ENCODE measurements at places on chromosomes 1 and 21. TPM values are rescaled to one million over a fixed set of nuclear protein-coding genes. Genes with fewer than 3 reads are reported as not detected.

DNA sequence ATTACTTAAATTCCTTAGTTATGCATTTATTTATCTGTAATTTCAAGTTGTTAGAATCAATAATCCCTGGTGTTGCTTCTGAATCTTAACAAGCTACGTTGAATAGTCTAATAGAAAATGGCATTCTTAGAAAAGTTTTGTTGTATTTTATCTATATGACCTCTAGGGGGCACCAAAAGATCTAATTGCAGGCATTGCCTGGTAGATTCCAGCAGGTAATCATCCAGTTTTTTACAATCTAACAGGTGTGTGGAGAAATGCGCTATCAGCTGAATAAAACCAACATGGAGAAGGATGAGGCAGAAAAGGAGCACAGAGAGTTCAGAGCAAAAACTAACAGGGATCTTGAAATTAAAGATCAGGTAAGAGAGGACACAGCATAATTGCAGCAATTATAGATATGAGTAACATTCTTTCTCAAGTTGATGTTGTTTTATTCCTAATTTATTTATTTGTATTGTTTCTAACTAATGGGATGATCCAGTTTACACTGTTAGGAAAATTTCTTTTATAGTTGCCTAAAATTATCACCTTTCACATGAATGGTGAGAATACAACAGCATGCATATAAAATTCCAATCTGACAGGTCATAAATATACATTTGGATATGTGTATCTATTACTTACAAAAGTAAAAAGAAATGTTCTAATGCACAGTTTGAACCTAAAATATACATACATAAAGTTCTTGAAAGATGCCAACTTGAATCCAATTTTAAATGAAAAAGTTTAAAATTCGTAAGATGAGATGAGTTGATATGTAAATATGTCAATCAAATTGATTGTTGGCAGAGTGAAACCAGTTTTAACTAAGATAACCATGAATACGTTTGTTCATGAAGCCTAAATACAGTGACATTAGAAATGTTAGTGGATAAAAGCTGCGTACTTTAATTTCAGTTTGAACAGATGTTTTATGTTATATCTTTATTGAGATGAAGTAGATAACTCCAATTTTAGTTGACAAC, 88.4 kb downstream of the SDCCAG8 start:
- H3K27ac ChIP-seq, result no peak overlapping the region
- H3K4me1 ChIP-seq, result no peaks in the 10 kb centered on the region
- no peaks in the 10 kb centered on the region for H3K27me3 ChIP-seq
- H3K36me3 ChIP-seq, result no peaks in the 10 kb centered on the region
- H3K4me3 ChIP-seq, result no peak overlapping the region
- ATAC-seq, result no peak

RGS8 gene
- total RNA-seq, result not detected

FCGR1A gene
- not detected for total RNA-seq

- no peaks in the 10 kb centered on the region for H3K4me1 ChIP-seq
- H3K27me3 ChIP-seq, result peaks cover 8% of the 10 kb centered on the region
Observed at GRCh38 chr1:54937469-54937868, 43.0 kb upstream of the TMEM61 start.

DNA sequence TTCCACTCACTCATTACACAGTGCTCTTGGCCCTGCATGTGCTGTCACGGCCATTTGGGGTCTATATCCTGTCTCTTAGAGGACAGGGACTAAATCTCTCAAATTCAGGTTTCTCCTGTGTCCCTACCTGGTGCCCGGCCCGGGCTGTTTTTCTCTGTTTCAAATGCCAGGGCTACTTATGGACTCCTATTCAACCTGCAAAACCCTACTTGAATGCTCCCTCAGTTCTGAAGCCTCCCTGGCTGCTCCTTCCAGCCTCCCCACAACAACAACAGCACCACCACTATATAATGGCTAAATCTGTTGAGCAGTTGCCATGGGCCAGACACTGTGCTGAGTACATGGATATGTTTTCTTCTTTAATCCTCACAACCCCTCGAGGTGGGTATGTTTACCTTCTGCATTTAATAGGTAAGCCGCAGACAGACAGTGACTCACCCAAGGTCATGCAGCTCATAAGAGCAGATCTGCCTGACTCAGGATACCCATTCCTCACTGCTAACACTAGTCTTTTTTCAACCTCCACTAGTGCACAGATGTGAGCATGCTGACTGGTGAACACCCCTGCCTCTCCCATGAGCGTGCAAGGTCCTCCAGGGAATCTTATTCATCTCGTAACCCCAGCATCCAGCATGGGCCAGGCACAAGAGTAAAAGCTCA, 29.9 kb downstream of the DHRS3 start:
- H3K27me3 ChIP-seq, result no peaks in the 10 kb centered on the region
- peaks cover 40% of the 10 kb centered on the region for H3K4me1 ChIP-seq
- H3K36me3 ChIP-seq, result no peaks in the 10 kb centered on the region
- no peak overlapping the region for H3K4me3 ChIP-seq

ZFP69B gene
- 1.2 TPM for total RNA-seq

ADGRB2 gene
- 4.5 TPM for total RNA-seq

DNA sequence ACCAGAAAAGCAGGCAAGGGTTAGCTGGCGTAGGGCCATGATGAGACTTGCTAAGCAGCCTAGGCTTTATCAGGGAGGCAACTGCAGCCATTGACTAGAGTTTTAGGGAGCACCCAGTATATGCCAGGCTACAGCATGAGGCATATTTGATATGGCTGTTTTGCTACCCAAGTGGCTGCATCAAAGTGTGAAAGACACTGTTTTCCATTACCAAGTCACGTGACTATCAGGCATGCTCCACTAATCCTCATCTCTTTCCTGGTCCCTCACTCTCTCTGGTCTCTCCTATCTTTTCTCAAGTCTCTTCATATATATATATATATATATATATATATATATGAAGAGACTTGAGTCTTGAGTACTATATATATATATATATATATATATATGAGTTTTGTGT, 206.7 kb upstream of the POU3F1 start:
- peaks cover 58% of the 10 kb centered on the region for H3K27me3 ChIP-seq
- H3K4me1 ChIP-seq, result no peaks in the 10 kb centered on the region
- no peak for ATAC-seq
- H3K27ac ChIP-seq, result no peak overlapping the region

ANXA9 gene
- not detected for total RNA-seq

- no peaks in the 10 kb centered on the region for H3K4me1 ChIP-seq
- no peak overlapping the region for H3K4me3 ChIP-seq
- H3K27ac ChIP-seq, result peak overlapping the region; percentile 72
- H3K27me3 ChIP-seq, result no peaks in the 10 kb centered on the region
Observed at GRCh38 chr1:208028526-208028925, 117.6 kb upstream of the CD34 start.

- no peaks in the 10 kb centered on the region for H3K27me3 ChIP-seq
- H3K4me1 ChIP-seq, result no peaks in the 10 kb centered on the region
- no peak for ATAC-seq
- no peak overlapping the region for H3K27ac ChIP-seq
- H3K4me3 ChIP-seq, result no peak overlapping the region
Observed at GRCh38 chr1:189432753-189433152, 1044.9 kb downstream of the BRINP3 start.

TPRG1L gene
- total RNA-seq, result 52.1 TPM

DTL gene
- total RNA-seq, result not detected

ANGPTL1 gene
- 317 TPM for total RNA-seq

GRCh38 chr1:230589951-230590350, 52.3 kb upstream of the COG2 start:
- ATAC-seq, result no peak
- no peak overlapping the region for H3K4me3 ChIP-seq
- H3K36me3 ChIP-seq, result no peaks in the 10 kb centered on the region

OR2T11 gene
- total RNA-seq, result not detected

DNA sequence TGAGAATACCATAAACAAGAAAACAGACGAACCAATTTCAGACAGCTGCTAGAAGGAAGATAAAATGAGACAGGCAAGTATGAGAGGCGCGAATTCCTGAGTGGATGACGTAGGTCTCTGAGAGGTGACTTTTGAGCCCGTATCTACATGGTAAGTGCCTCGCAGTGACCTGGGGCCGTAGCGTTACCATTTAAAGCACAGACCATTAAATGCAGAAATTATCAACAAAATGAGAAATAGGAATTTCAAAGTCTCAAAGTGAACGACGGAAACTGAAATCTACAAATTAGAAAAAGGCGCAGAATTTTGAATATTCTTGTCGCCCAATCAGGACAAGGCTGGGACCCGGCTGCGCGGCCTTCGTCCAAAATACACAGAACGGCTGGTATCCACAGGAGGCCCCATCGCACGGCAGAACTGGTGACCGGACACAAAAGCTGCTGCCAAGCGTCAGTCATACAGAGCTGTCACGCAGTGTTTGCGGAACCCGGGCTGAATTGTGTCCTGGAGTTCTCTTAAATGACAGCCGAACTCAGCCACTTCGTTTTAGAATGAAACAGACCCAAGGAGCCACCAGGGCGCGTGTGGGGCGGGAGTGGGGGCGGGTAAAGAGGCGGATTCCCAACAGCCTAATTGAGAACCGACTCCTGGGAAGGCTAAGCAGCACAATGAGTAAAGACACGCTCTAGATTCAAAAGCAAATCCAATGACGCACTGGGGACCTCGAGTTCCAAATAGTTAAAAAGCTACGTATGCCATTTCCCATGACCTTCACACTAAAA, 13.8 kb upstream of the BOLA1 start:
- peak overlapping the region; percentile 94 for H3K4me3 ChIP-seq
- H3K27ac ChIP-seq, result peak overlapping the region; percentile 98
- ATAC-seq, result peak; percentile 17
- peaks cover 5% of the 10 kb centered on the region for H3K4me1 ChIP-seq

GRCh38 chr1:36083635-36084496, at the start of gene TEKT2:
TSS of gene TEKT2 (plus strand) at chr1:36084094. CDS start at chr1:36084922, 828 bp downstream.
- H3K4me3 ChIP-seq, result peak within 1 kb of the TSS; percentile 34
- no peak for ATAC-seq
- H3K36me3 ChIP-seq, result no peaks in the 10 kb centered on the region
- H3K27me3 ChIP-seq, result peaks cover 29% of the 10 kb centered on the region
- H3K4me1 ChIP-seq, result no peaks in the 10 kb centered on the region

- no peaks in the 10 kb centered on the region for H3K36me3 ChIP-seq
- H3K4me1 ChIP-seq, result no peaks in the 10 kb centered on the region
- no peaks in the 10 kb centered on the region for H3K27me3 ChIP-seq
- H3K27ac ChIP-seq, result no peak overlapping the region
- no peak for ATAC-seq
Observed at GRCh38 chr1:235767795-235768194, 98.9 kb downstream of the LYST start.

LCK gene
- 3.5 TPM for total RNA-seq

DNA sequence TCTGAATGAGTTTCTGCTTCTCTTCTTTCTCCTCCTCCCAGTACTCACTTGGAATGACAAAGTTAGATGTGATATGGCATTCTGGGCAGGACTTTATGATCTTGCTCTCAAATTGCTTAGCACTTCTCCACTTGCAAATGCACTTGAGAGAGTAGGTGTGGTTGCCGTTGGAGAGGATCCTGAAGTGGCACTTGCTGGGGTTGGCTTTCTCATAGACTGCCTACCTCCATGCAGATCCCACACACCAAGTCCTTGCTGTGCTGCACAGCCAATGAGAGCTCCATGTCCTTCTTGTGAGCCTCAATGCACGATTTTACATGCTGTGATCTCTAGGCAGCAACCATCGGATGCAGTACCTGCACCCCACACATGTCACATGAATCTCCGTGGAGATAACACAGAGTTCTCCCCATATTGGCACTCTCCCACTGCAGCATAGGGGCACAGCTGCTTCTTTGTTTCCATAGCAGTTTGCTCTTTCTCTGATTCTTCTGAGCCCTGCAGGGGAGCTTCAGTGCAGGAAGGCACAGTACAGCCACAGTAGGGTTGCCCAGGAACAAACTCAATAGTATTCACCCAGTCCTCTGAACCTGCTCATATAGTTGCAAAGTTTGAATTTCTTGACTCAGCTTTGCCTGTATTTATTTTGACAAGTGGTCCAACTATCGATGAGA, 45.2 kb downstream of the ZNF691 start:
- H3K27me3 ChIP-seq, result peaks cover 7% of the 10 kb centered on the region
- H3K4me3 ChIP-seq, result no peak overlapping the region
- H3K4me1 ChIP-seq, result no peaks in the 10 kb centered on the region
- no peak for ATAC-seq

GRCh38 chr1:20640183-20640597, 6.9 kb downstream of the PINK1 start:
- H3K36me3 ChIP-seq, result peaks cover 91% of the 10 kb centered on the region
- peaks cover 1% of the 10 kb centered on the region for H3K4me1 ChIP-seq
- H3K27me3 ChIP-seq, result no peaks in the 10 kb centered on the region
- peak; percentile 57 for ATAC-seq
- H3K4me3 ChIP-seq, result no peak overlapping the region
- H3K27ac ChIP-seq, result no peak overlapping the region

DNA sequence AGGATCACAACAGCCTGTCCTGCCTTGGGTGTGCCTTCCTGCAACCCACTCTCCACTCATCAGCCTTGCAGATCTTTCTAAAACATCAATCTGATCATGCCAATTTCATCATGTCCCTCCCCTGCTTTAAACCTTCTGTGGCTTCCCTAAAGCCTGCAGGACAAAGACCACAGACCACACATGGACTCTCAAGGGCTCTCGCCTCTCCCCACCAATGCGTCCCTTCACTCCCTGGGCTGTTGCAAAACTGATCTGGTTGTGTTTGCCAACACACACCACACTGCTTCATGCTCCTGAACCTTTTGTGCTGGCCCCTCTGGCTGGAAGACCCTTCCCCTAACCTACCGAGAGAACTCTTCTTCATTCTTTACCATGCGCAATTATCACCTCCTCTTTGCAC, 72.4 kb downstream of the ITPKB start:
- peaks cover 38% of the 10 kb centered on the region for H3K4me1 ChIP-seq
- no peak for ATAC-seq
- no peaks in the 10 kb centered on the region for H3K36me3 ChIP-seq
- no peak overlapping the region for H3K27ac ChIP-seq
- H3K4me3 ChIP-seq, result no peak overlapping the region

DNA sequence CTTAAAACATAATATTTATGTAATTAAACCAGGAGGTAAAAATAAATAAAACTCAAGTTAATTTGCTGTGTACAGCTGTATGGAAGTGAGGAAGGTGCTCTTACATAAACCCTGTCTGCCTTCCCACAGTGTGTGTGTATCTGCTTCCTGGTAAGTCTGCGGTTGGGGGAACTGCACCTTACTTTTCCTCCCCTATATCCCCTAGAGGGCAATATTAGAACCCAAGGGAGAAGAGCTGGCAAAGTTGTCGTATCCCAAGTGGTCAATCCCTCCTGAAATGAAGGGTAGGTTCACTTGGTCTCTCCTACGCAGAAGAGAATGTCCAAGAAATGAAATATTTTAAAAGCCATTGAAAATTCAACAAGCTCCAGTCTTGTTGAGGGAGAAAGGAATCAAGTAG, 17.8 kb upstream of the JAK1 start:
- no peak overlapping the region for H3K27ac ChIP-seq
- peaks cover 38% of the 10 kb centered on the region for H3K36me3 ChIP-seq
- no peaks in the 10 kb centered on the region for H3K4me1 ChIP-seq
- no peak for ATAC-seq
- no peak overlapping the region for H3K4me3 ChIP-seq

DNA sequence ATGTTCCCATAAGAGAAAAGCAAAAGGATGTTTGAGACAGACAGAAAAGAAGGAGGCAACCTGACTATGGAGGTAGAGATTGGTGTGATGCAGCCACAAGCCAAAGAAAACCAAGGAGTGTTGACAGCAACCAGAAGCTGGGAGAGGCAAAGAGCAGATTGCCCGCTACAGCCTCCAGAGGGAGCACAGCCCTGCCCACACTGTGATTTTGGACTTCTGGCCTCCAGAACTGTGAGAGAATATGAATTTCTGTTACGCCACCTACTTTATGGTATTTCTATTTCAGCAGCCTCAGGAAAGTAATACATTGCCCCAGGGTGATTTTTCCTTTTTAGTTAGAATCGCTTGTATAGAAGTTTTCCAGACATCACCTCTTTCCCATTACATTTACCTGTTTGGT, 28.4 kb downstream of the SLAMF6 start:
- no peaks in the 10 kb centered on the region for H3K36me3 ChIP-seq
- peaks cover 5% of the 10 kb centered on the region for H3K27me3 ChIP-seq
- no peak overlapping the region for H3K4me3 ChIP-seq
- ATAC-seq, result no peak
- no peaks in the 10 kb centered on the region for H3K4me1 ChIP-seq

CAMK1G gene
- 0.19 TPM for total RNA-seq

FAM72C gene
- total RNA-seq, result 0.13 TPM

KIF26B gene
- total RNA-seq, result 1.3 TPM

All from gastroesophageal sphincter (tissue), 4 donors.